ENCODE measurements at places on chromosomes 2 and 18. TPM values are rescaled to one million over a fixed set of nuclear protein-coding genes. Genes with fewer than 3 reads are reported as not detected.

Gene B3GNT7
- 4.0 TPM for total RNA-seq

- H3K27ac ChIP-seq, result no peak overlapping the region
- no peaks in the 10 kb centered on the region for H3K36me3 ChIP-seq
- H3K4me1 ChIP-seq, result no peaks in the 10 kb centered on the region
- no peak overlapping the region for H3K4me3 ChIP-seq
- no peaks in the 10 kb centered on the region for H3K27me3 ChIP-seq
These were observed 20.4 kb downstream of the DSG4 start for GRCh38 chr18:31396796-31397612.

Gene PRPF40A
- 66.1 TPM for total RNA-seq

- H3K4me1 ChIP-seq, result peaks cover 20% of the 10 kb centered on the region
- H3K4me3 ChIP-seq, result no peak overlapping the region
- no peaks in the 10 kb centered on the region for H3K27me3 ChIP-seq
- no peak for DNase-seq
- no peak overlapping the region for H3K27ac ChIP-seq
These were observed 114.8 kb downstream of the MBD5 start for GRCh38 chr2:148135705-148136104.

Gene OSBPL6
- total RNA-seq, result 2.7 TPM
